ENCODE measurements at places on chromosomes 4 and X.

DNA sequence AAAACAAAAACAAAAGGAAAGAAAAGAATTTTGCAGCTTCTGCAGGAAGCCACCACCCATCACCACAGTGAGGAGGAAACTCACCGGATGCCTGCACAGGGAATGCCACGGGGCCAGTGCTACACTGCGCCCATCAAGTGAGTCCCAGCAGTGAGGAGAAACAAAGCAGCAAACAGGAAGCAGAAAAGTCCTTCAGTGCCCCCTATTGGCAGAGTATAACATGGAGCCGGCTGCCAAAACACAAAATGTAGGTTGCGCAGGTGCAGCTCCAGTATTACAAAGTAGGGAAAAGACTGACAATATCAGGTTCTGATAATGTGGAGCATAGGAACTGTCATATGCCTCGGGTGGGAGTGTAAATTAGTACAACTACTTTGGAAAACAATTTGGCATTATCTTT lies 23.3 kb upstream of the SCML2 start:
- DNase-seq, result no peak

DNA sequence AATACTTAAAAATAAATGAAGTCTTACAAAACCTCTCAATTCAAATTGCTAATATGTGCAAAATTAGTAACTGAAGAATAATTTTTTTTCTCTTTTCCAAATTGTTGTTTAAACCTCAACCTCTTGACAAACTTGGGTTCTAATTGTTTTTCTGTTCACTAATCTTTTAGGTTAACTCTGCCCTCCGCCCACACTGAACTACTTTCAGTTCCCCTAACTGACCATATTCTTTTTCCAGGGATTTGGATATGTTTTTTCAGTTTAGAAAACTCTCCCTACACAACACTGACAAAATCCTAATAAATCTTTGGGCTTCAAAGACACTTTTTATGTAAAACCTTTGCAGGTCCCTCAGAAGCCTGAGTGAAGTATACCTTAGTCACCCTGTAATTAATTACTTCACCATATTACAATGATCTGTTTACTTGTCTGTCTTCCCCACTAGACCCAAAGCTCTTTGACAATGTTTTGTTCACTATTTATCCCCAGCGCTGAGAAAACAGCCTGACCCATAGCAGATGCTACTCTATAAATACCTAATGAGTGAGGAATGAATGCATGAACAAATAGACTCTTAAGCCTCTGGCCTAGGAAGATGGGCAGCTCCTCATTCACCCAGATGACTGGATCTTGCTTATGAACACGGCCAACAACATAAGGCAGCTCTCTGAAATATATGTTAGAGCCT lies 134.9 kb downstream of the MAML3 start:
- no peak for DNase-seq

- no peak for DNase-seq
These were observed 7.9 kb downstream of the NDNF start for GRCh38 chr4:121064482-121064881.

DNA sequence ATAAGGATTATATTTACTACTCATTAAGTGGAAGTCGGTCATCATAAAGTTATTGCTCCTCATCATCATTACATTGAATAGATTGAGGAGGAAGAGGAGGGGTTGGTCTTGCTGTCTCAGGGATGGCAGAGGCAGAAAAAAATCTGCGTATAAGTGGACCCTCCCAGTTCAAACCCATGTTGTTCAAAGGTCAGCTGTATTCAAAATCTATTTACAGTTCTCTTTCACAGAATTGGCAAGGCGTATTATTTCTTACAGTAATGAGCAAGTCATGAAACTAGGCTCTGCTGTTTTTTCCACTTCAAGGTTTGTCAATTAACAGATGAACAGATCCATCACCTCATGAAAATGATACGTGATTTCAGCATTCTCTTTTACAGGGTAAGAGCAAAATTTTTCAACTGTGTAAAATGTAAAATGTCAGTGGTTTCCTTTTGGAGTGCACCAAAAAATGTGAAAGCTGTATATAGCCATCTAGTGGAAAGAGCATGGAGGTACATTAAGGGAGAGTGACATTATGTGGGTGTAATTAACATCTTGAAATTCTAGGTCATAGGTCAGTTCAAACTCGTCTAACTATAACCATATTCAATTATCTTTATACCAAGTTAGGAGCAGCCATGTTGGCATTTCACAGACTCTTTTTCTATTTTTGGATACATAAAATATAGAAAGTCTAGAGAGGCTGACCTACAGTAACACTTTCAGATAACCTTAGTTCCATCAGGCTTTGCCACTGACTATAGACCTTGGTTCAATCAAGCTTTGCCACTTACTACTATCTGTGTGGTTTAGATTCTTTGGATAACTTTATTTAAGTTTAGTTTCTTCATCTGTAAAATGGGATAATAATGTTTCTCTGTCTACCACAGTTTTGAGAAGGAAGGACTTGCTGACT lies 30.1 kb downstream of the NEIL3 start:
- no peak for DNase-seq

DNA sequence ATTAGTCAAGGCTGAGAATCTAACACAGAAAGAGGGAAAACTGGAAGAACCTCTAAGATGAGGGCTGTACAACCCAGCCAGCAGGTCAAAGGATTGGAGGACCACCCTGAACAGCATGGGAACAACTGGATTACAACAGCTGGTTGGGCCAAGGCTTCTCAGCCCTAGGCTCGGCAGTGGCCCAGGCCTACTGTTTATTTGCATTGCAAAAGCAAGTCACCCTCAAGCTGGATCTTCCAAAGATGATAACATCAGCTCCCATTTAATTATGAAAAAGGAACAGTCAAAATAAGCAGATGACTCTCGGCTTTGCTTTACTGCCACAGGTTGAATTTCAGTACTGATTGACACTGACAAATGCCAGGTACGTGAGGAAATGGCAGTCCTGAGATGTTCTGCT lies 61.8 kb downstream of the GPC3 start:
- no peak for DNase-seq

GRCh38 chrX:139297638-139298037 lies 232.9 kb upstream of the F9 start:
- DNase-seq, result no peak

GRCh38 chr4:40427128-40427527 lies 92.0 kb downstream of the CHRNA9 start:
- DNase-seq, result no peak

DNA sequence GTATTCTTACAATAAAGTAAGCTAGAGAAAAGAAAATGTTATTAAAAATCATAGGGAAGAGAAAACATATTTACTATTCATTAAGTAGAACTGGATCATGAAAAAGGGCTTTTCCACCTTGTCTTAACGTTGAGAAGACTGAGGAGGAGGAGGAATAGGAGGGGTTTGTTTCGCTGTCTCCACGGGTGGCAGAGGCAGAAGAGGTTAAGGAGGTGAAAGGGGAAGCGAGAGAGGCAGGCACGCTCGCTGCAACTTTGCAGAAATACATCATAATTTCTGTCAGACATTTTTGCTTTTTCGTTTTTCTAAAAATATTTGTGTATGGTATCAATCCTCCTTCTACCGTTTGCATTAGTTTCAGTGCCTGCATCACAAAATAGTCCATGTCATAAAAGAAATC lies 2375.1 kb upstream of the AGA start:
- DNase-seq, result no peak

- DNase-seq, result no peak
These were observed 186.3 kb upstream of the FGF13 start for GRCh38 chrX:138897621-138898492.

DNA sequence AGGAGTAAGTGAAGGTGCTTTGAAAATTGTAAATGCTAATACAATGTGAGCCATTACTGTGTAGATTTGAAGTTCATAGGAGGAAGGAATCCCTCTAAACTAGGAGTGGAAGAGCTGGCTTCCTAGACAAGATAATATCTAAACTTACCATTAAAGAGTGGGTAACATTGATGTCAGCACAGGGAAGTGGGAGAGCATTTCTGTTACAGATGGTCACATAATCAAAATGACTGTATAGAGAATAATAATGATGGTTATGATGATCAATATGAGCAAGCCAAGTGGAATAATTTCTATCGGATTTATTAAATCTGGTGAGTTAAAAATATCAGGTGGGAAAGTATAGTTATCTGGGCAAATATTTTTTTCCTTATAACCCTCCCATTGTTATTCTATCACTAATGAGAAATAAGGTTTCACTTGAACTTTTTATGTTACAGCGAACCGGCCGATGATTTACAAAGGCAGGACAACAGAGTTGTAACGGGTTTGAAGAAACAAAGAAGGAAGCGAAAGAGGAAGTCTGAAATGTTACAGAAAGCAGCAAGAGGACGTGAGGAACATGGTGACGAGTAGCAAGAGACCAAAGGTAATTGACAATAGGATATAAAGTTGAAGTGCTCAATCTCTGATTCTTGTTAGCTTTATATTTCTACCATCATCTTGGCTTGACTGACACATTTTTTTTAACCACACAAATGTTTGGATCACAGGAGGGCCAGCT lies 43.5 kb downstream of the FMR1NB start:
- no peak for DNase-seq

- no peak for DNase-seq
These were observed 12.7 kb downstream of the ADH4 start for GRCh38 chr4:99131378-99131777.

GRCh38 chr4:138897811-138898226 lies 117.8 kb upstream of the NOCT start:
- no peak for DNase-seq

- no peak for DNase-seq
These were observed 36.3 kb upstream of the TBC1D14 start for GRCh38 chr4:6873291-6873690.

DNA sequence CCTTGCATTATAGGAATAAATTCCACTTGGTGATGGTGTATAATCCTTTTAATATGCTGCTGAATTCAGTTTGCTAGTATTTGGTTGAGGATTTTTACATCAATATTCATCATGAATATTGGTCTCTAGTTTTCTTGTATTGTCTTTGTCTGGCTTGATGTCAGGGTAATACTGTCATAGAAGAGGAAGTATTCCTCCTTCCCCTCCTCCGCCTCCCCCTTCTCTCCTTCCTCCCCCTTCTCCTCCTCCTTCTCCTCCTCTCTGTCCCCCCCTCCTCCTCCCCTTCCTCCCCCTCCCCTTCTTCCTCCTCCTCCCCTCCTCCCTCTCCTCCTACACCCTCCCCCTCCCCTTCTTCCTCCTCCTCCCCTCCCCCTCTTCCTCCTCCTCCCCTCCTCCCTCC lies 65.8 kb downstream of the RGS12 start:
- DNase-seq, result no peak

DNA sequence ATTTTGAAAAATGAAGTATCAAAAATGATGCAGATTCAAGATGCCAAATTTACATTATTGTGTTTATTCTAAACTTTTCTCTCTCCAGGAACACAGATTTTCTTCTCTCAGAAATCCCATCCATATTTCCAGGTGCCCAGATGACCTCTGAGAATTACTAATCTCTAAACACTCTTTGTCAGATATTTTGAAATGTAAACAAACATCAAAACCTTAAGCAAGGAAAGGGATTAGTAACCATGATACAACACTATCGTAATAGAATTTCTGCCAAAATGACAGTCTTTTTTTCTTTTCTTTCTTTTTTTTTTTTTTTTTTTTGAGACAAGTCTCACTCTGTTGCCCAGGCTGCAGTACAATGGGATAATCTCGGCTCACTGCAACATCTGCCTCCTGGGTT lies 76.7 kb downstream of the PDS5A start:
- no peak for DNase-seq

- DNase-seq, result no peak
These were observed 84.3 kb upstream of the GPR101 start for GRCh38 chrX:137118136-137118535.

- DNase-seq, result no peak
These were observed 52.3 kb downstream of the UBE2K start for GRCh38 chr4:39750216-39750615.

DNA sequence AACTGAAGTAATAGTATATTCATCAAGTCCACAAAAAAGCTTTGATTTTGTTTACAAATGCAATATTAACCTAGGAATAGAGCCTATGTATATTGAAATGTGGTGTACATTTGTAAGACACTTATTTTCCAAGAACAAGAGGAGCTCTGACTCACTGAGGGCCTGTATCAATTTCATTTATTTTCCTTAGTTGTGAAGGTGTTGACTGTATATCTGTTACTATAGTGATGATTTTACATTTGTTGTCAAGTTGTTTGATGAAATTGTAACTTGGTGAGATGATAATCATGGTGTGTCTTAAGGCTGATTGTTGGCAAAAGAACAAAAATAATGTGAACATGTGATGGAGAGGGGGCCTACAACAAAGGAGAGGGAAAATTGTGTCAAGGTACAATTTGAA lies 274.9 kb upstream of the TEX13A start:
- no peak for DNase-seq

DNA sequence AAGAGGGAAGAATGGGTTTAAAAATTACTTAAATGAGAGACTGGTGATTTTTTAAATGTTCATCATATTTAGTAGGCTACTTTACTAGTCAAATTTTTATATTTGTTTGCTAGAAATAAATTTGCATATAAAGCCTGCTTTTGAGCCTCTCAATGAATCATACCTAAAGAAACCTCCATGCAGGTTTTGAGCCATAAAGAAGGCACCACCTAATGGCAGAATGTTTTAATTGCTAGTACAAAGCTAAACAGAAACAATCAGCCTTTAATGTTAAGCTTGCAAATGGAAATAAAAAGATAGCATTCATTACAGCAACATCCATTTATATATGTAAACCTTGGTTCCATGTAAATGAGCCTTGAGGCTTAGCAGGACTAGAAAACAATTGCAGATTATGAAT lies 989.7 kb downstream of the CCSER1 start:
- no peak for DNase-seq

DNA sequence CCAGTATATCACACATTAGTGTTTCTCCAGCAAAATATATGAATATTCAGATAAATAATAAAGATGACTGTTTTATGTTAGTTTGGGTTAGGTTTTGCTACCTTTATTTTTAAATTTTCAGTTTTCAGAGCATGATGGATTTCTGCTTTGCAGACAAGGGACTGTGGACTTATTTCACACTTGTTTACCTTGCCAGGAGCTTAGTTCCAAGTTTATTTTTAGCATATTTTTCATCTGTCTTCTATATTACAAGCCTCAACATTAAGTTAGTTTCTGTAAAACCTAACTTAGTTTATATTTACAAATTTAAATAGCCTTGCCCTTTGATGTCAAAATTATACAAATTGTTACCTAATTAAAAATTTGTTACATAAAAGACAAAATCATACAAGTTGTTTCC lies 163.4 kb downstream of the FBXW7 start:
- no peak for DNase-seq

DNA sequence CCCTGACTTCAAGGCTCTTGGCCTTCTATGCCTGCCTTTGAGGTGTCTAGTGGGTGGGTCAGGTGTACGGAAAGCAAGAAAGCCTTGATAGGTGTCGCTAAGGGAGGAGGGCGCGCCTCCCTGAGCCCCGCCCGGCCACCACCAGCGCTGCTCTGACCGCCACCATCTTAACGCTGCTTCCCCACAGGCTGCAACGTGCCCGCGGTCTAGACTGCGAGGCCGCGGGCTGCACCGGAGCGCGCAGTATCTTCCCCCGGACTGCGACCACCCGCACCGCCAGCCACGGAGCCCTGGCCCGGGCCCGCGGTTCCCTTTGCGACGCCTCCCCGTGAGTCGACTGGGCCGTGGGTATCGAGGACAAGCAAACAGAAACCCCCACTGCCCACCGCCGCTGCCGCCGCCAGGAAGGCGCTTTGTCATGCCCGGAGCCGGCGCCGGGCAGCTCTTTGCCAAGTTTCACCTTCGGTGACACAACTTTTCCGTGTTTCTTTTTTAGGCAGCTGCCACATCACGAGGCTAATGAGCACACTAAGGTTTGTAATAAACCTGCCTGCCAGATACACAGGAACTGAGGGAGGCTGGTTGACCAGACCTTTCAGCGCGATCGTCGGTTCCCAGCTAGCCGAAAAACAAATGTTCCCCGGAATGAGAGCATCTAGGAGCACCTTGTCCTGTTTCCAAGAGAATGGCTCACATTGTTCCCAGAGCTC lies 335.8 kb upstream of the F9 start:
- no peak for DNase-seq

All from stimulated activated CD4-positive, alpha-beta T cell treated with anti-CD3 and anti-CD28 coated beads, Interleukin-12 subunit alpha, Interleukin-12 subunit beta, amount 100 ng/mL, for 48 hours (primary cell).